ENCODE measurements at places on chromosomes 1 and 21.

GRCh38 chr1:29669912-29670311, 433.6 kb downstream of the PTPRU start:
- DNase-seq: no peak

DNA sequence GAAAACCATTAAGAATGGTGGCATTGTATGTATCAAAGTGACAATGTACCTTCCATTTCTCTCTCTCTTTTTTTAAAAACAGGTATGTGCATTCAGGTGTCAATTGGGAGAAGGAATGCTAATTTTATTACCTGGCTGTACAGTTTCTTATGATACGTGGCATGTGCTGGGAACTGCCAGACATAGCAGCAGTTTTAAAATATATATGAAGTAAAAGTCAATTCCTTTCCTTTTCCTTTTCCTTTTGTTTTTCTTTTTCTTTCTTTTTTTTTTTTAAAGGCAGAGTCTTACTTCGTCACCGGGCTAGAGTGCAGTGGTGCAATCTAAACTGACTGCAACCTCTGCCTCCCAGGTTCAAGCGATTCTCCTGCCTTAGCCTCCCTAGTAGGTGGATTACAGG, 37.0 kb downstream of the SPEN start:
- no peak for DNase-seq

DNA sequence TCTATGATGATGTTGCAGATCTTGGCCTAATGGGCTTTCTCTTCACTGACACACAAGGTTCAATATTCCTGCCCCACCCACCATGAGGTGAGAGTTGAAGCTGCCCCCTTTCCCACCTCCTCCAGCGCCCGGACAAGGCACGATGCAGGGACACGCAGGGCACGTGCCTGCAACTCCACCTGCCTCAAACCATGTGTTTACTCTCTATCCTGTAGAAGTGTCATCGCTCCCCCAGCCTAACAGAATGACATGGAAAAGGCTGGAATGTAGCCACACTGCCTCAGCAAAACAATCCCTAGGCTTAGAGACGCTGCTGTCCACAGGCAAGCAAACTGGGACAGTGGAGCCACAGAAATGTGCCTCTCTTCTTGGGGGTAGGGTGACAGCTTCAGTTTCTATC, 92.9 kb upstream of the SOD1 start:
- no peak for DNase-seq

GRCh38 chr1:24683713-24684162, 40.6 kb downstream of the SRRM1 start:
- no peak for DNase-seq

DNA sequence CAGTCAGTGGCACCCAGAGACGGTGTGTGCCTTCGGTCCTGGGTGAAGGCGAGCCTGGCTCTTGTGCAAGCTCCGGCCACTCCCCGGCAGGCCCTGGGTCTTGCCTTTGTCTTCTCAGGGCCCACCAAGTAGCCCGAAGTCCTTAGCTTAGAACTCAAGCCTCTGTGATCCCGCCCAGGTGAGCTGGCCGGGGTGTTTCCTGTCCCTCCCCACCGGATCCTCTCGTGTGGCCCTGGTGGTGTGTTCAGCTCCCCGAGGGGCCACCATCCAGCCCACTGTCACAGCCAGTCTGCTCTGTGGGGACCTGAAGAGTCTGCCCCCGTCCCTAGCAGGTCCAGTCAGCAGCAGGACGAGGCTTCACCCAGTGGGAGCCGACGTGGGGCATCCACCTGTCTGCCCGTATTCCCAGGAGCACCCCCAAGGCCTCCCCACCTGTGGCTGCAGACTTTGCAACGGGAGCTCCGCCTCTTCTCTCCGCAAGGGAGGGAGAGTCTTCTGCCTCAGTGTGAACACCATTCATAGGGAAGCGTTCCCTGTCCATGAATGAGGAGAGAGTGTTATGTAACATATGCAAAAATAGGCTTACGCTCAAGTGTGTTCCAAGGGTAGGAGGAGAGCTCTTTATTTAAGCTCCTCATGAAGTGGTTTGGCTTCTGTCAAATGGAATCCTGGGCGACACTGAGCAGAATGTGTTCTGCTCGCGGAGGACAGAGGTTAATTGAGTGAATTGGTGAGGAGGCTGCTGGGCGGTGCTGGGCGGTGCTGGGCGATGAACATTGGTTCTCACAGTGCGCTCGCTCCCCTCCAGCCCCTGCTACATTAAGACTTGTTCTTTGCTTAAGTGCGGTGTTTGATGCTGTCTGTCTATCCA, 108.9 kb downstream of the CRYAA start:
- DNase-seq: no peak

DNA sequence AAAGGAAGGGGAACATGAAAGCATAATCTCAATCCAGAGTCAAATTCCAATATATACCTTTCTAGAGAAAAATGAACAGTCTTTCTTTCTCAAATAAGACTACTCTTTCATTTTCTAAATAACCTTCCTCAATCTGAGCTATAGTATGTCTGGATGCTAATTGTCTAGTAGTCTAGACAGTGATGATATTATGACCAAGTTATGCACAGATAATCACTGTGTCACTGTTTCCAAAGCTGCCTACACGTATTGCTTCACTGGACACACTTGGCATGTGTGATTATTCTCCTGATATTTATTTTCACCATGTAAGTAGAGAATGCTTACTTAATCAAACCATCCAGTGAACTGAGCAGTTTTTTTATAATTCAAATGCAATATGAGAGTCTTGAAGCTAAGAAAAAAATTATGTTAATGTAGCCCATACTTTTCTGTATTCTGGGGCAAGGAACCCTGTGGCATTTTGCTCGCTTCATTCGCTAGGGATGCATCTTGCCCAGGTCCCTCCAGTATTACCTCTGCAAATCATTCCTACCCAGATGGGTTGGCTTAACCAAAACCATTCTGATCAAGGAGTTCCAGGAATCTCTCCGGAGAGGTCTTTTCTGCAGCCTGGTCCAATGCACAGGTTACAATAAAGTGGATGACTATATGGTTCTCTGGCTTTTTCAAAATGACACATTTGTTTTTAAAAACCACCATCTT, 303.1 kb upstream of the RUNX1 start:
- no peak for DNase-seq

GRCh38 chr21:45200581-45201296, 87.0 kb downstream of the POFUT2 start:
- no peak for DNase-seq

DNA sequence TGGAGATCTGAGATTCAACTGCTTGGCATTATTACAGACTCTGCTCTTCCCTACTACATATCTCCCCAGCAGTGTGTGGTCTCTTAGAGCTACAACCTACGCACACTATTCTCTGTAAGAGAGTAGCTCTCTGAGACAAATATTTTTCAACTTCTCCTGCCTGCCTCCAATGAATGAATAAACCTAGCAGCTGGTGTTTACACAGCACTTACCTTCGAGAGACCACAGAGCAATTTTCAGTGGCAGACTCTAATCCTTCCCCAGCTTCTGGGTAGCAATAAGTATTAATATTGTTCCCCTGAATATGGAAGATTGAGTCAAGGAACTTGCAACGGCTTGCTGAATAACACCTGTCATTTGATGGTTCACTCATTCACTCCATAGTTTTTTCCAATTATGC, 350.9 kb upstream of the SPAG17 start:
- DNase-seq: no peak

DNA sequence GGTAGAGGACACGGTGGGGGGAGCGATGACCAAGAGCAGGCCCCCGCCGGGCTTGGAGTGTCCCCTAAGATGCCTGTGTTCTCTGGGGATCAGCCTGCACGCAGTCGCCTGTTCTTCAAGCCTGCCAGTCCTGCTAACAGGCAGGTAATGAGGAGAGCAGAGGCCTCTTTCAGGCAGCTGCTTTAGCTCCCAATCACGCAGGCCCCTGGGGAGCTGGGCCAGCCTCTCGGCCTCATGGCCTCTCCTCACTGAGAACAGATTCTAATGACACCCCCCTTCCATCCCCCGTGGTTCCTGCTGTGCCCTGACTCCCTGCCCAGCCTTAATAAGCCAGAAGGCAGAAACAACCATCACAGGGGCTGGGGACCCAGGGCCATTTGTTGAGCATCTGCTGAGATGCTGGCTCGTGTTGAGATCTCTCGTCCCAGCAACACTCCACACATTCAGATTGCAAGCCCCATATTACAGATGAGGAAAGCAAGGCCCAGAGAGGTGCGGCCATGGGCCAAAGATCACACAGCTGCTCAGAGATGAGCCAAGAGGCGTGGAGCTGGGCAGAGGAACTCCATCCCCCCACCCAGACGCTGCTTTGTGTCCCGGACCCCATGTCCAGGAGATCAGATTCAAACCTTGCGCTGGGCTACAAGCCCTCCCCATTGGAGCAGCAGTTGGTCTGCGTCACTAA, 71.6 kb upstream of the CASZ1 start:
- DNase-seq: no peak

DNA sequence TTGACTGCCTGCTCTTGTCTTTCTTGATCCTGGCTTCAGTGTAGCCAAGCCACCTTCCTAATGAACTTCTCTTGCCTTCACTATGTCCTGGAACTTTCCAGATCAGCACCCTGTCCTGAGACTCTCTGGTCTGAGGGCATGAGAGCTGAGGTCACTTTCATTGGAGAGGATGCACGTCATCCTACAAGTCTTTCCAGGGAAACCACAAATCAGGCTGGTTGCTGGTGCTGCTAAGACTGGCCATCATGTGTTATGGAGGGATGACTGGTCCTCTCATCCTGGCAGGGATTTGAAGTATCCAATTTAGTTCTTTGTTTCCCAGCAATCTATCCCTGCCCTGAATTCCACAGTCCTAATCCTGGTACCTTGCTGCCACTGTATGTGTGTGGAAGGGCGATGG, 228.6 kb downstream of the GPATCH2 start:
- no peak for DNase-seq

All from iPS DF 6.9 (cell line).